ENCODE measurements at places on chromosomes 4 and X. TPM values are rescaled to one million over a fixed set of nuclear protein-coding genes. Genes with fewer than 3 reads are reported as not detected.

FAM47E gene
- not detected for total RNA-seq

GRIA2 gene
- total RNA-seq: not detected

RNF150 gene
- 0.43 TPM for total RNA-seq

FAM184B gene
- total RNA-seq: 0.05 TPM

SHOX gene
- not detected for total RNA-seq

GASK1B gene
- not detected for total RNA-seq

- no peaks in the 10 kb centered on the region for H3K4me1 ChIP-seq
- H3K4me3 ChIP-seq: no peak overlapping the region
- no peak overlapping the region for H3K27ac ChIP-seq
- no peak for DNase-seq
Observed at GRCh38 chr4:43251841-43252240, 359.3 kb downstream of the GRXCR1 start.

DNA sequence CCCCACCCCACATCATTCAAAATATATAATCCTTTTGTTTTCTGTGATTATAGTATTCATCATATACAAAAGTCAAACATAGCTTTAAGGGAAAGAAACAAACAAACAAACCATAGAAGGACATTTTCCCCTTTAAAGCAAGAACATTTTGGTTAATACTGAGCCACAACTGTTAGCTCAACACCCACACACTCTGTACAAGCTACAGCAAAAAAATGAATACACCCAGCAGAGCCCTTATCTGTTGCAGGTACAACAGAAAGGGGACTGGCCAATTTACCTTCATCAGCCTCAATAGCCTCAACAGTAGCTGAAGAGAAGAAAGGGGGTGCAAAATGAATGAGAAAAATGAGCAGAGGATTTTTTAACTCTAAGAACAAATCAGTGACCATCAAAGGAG lies 318.4 kb downstream of the PPP3CA start:
- H3K4me3 ChIP-seq: no peak overlapping the region
- H3K4me1 ChIP-seq: peaks cover 11% of the 10 kb centered on the region
- no peak for DNase-seq
- H3K36me3 ChIP-seq: peaks cover 14% of the 10 kb centered on the region
- no peak overlapping the region for H3K27ac ChIP-seq
- H3K27me3 ChIP-seq: no peaks in the 10 kb centered on the region

- no peaks in the 10 kb centered on the region for H3K36me3 ChIP-seq
- no peaks in the 10 kb centered on the region for H3K4me1 ChIP-seq
- no peak overlapping the region for H3K27ac ChIP-seq
Observed at GRCh38 chr4:128390475-128390996, 102.9 kb upstream of the PGRMC2 start.

- H3K4me1 ChIP-seq: no peaks in the 10 kb centered on the region
- H3K27ac ChIP-seq: no peak within 1 kb of the TSS
- H3K36me3 ChIP-seq: no peaks in the 10 kb centered on the region
- no peaks in the 10 kb centered on the region for H3K27me3 ChIP-seq
Observed at GRCh38 chrX:142204522-142205433, at the start of gene MAGEC2. Gene MAGEC2, minus strand, starts transcription at chrX:142205290. Its CDS starts 1,303 bp downstream, at chrX:142203987.

- H3K36me3 ChIP-seq: peaks cover 20% of the 10 kb centered on the region
- H3K27ac ChIP-seq: peak overlapping the region; percentile 95
- H3K4me1 ChIP-seq: peaks cover 35% of the 10 kb centered on the region
Observed at GRCh38 chrX:53223955-53224859, 800 bp downstream of the KDM5C start.

- DNase-seq: no peak
- peak overlapping the region; percentile 16 for H3K4me3 ChIP-seq
- no peak overlapping the region for H3K27ac ChIP-seq
- H3K27me3 ChIP-seq: peaks cover 69% of the 10 kb centered on the region
- peaks cover 43% of the 10 kb centered on the region for H3K4me1 ChIP-seq
Observed at GRCh38 chr4:112520598-112521122, 4.7 kb upstream of the NEUROG2 start.

DNA sequence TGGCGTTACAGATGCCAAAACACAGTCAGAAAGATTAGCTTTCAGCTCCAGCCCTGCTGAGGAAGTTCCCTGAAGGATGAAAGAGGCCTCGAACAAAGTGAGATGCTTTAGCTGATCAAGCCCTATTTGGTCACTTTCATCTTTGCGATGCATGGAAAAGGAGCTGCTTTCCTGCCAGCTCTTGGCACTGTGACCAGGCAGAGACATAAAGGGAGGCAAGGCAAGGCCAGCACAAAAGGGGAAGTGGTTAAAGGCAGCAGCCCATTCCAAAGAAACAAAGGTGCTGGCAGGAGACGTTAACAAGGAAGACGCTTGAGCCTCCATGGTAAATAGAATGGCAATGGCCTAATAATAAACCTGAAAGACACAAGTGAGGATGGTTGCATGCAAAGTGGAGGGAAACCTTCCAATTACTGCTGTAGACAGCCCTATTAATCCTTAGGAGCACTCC lies 617.1 kb upstream of the INTU start:
- no peak overlapping the region for H3K4me3 ChIP-seq
- H3K36me3 ChIP-seq: no peaks in the 10 kb centered on the region
- H3K4me1 ChIP-seq: no peaks in the 10 kb centered on the region
- no peak for DNase-seq
- no peak overlapping the region for H3K27ac ChIP-seq

- H3K36me3 ChIP-seq: no peaks in the 10 kb centered on the region
- no peak overlapping the region for H3K4me3 ChIP-seq
- peak; percentile 61 for DNase-seq
- peaks cover 19% of the 10 kb centered on the region for H3K4me1 ChIP-seq
Observed at GRCh38 chr4:26175006-26175786, 145.6 kb upstream of the RBPJ start.

- no peak overlapping the region for H3K4me3 ChIP-seq
- no peak overlapping the region for H3K27ac ChIP-seq
- DNase-seq: no peak
- no peaks in the 10 kb centered on the region for H3K27me3 ChIP-seq
Observed at GRCh38 chr4:71518283-71518989, 179.6 kb downstream of the SLC4A4 start.

DNA sequence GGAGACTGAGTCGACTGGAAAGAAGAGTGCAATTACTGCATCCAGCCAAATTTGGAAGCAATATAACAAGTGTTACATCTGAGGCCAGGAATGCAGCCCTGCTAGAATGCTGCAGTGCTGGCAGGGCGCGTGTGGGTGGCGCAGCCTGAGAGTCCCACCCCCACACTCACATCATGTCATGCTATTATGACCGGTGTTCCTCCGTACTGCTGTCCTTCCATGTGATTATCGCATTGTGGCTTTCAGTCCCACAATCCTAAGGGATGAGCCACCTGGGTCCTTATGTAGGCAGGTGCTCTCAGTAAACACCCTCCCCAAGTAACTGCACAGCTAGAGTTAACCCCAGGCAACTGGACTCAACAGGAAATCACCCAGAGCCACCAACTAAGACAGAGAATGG lies 122.6 kb upstream of the CPEB2 start:
- peaks cover 9% of the 10 kb centered on the region for H3K27me3 ChIP-seq
- H3K4me3 ChIP-seq: no peak overlapping the region
- no peak overlapping the region for H3K27ac ChIP-seq
- DNase-seq: no peak
- H3K36me3 ChIP-seq: no peaks in the 10 kb centered on the region

DNA sequence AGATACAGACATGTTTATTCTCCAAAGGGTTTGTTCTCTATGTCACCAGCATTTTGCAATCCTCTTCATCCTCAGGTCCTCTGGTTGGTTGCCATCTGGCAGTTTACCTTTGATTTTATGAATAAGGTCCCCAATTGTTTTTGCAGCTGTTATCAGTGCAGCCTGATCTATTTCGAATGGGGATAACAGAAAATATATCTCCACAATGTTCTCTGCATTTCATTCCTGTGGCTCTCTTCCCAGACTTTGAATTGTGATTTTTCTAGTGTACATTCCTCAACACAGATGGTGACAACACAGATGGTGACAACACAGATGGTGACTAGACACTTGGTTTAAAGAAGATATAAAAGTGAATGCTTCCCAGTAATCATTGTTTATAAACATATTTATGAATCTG lies 74.1 kb downstream of the FBXO8 start:
- peaks cover 18% of the 10 kb centered on the region for H3K4me1 ChIP-seq
- no peak overlapping the region for H3K27ac ChIP-seq
- no peak overlapping the region for H3K4me3 ChIP-seq

DNA sequence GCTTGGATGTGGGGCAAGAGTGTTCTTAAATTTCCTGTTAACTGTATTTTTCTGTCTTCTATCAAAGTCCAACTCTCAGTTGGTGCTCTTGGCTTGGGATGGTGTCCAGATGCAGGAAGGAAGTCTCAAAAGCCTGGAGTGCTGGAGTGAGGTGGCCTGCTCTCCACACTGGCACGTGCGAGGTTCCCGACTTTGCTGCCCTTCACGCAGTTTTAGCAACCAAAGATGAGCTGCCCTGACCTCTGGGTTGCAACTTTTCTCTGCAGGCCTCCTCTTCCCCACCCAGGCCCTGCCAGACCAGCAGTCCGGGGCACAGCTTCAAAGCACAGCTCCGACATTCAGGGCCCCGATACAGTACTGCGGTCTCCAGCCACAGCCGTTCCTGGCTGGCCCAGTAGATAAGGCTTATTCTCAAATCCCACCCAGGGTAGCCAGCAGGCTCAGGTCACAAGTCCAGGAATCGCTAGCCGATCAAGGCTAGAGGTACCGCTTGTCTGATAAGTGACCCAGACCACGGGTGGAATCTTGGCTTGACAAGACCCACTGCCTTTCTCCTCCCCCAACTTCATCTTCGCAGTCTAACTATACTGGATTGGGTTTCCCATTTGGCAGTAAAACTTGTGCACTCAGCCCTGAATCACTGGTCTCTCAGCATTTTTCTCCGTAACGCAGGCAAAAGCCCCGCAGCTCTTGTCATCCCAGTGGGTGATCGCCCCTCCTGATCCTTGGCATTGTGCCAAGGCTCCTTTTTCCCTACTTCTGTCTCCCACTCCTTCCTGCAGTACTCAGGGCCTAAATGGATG lies 21.8 kb upstream of the JADE1 start:
- no peaks in the 10 kb centered on the region for H3K27me3 ChIP-seq
- no peak overlapping the region for H3K27ac ChIP-seq
- no peak overlapping the region for H3K4me3 ChIP-seq
- H3K4me1 ChIP-seq: no peaks in the 10 kb centered on the region
- no peak for DNase-seq

DNA sequence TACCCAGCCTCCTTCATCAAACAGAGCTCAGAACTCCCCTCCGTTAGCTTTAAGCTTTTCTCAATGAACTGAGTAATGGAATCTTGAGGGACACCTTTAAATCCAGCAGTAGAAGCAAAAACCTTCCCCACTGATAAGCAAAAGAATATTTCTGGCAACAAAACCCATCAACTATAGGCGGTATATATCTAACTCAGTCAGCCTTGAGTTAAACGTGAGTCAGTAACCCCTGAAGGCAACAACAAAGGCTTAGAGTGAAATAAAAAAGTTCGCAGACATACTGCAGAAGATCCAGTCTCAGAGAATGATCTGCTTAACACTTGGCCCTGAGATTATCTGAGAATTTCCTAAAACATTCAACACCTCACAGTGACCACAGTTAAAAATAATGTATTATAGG lies 77.2 kb downstream of the DMD start:
- no peaks in the 10 kb centered on the region for H3K36me3 ChIP-seq
- H3K4me1 ChIP-seq: no peaks in the 10 kb centered on the region
- H3K27me3 ChIP-seq: no peaks in the 10 kb centered on the region
- H3K27ac ChIP-seq: no peak overlapping the region
- no peak for DNase-seq

- no peaks in the 10 kb centered on the region for H3K36me3 ChIP-seq
- H3K27me3 ChIP-seq: no peaks in the 10 kb centered on the region
- no peak overlapping the region for H3K27ac ChIP-seq
- DNase-seq: no peak
- no peak overlapping the region for H3K4me3 ChIP-seq
Observed at GRCh38 chr4:87530868-87531267, 1.7 kb upstream of the SPARCL1 start.

DNA sequence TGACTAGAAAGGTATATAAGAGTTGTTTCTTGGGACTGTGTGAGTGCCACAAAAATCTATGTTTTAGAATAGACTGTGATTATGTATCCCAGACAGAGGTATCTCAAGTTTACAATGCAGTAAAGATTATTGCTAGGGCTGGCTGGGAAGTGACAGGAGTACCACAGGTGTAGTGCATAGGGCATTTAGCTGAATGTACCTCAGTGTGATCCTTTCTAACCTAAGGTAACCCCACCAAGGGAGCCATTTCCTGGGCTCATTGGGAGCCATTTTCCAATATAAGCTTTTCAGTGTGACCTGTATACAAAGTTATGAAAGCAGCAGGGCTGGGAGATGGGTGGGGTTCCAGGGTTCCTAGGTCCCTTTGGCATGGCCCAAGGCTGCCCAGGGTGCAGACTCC lies 6.1 kb upstream of the LEF1 start:
- H3K36me3 ChIP-seq: peaks cover 25% of the 10 kb centered on the region
- H3K4me3 ChIP-seq: peak overlapping the region; percentile 96
- peaks cover 31% of the 10 kb centered on the region for H3K4me1 ChIP-seq
- H3K27ac ChIP-seq: no peak overlapping the region

DNA sequence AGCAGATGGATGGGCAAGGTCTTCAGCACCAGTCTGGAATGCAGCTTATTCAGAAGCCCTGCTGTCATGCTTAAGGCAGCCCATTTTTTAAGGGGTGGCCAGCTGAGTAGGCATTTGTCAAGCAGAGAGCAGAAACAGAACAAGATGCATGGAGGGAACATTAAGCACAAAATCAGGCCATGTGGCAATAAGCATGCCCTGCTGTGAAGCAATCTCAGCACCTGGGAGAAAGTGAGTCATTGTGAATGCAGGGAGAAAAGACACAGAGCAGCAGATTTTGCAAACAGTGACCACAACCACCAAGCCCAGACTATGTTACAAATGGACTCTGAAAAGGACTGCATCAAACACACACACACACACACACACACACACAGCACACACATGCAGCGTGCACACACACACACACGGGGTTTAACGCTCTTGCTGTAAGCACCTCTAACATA lies 94.1 kb upstream of the GALNT7 start:
- H3K36me3 ChIP-seq: peaks cover 3% of the 10 kb centered on the region
- no peak for DNase-seq
- H3K27me3 ChIP-seq: no peaks in the 10 kb centered on the region

GRCh38 chr4:64777286-64777685 lies 368.0 kb upstream of the TECRL start:
- no peak overlapping the region for H3K4me3 ChIP-seq
- no peaks in the 10 kb centered on the region for H3K4me1 ChIP-seq
- H3K27me3 ChIP-seq: no peaks in the 10 kb centered on the region

- no peaks in the 10 kb centered on the region for H3K27me3 ChIP-seq
- peaks cover 18% of the 10 kb centered on the region for H3K36me3 ChIP-seq
- no peak overlapping the region for H3K4me3 ChIP-seq
Observed at GRCh38 chr4:3122081-3122563, 47.6 kb downstream of the HTT start.

- no peak overlapping the region for H3K27ac ChIP-seq
- H3K27me3 ChIP-seq: peaks cover 8% of the 10 kb centered on the region
- DNase-seq: no peak
- H3K36me3 ChIP-seq: no peaks in the 10 kb centered on the region
- peaks cover 15% of the 10 kb centered on the region for H3K4me1 ChIP-seq
Observed at GRCh38 chr4:109278594-109279031, 23.8 kb downstream of the COL25A1 start.

- no peak overlapping the region for H3K4me3 ChIP-seq
- H3K4me1 ChIP-seq: peaks cover 10% of the 10 kb centered on the region
- no peak overlapping the region for H3K27ac ChIP-seq
Observed at GRCh38 chr4:185358959-185359358, 36.8 kb downstream of the LRP2BP start.

Data from activated CD8-positive, alpha-beta T cell treated with anti-CD3 and anti-CD28 coated beads for 36 hours (primary cell).